ENCODE measurements at places on chromosomes 4 and X.

DNA sequence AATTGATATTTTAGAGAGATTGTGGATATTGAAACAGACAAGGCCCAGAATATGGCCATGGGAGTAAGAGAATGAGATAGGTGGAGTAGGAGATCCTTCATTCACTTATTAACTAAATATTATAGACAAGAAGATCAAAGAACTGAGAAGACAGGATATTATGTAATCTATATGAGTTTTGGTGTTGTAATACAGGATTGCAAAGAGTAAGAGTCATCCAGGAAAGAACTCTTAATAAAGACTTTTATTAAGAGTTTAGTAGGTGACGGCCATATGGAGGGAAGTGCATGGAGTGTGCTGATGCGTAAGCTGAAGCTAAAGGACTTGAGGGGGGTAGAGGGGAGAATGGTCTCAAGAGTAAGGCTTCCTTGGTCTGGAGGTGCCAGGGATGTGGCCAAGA, 153.7 kb downstream of the VEGFC start:
- H3K36me3 ChIP-seq: no peaks in the 10 kb centered on the region
- DNase-seq: no peak
- H3K4me1 ChIP-seq: no peaks in the 10 kb centered on the region
- H3K27me3 ChIP-seq: no peaks in the 10 kb centered on the region

DNA sequence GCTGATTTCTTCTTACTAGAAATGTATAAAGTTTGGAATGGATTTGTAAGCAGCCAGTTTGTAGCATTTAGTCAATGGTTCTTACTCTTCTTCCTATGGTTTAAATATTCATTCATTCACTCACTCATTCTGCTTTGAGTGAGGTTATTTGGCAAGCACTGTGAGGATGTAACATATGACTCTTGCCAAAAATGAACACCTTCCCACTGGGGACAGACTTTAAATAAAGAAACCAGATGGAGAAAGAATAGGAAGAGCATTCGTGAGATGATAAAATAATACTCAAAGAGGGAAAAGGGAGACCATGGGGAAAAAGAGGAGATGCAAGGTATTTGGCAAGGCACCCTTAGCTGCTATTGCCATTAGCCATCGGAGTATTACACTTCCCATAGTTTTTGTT, 586.1 kb downstream of the ADGRL3 start:
- H3K4me3 ChIP-seq: no peak overlapping the region
- no peaks in the 10 kb centered on the region for H3K27me3 ChIP-seq
- H3K4me1 ChIP-seq: no peaks in the 10 kb centered on the region
- no peak for DNase-seq
- H3K36me3 ChIP-seq: no peaks in the 10 kb centered on the region
- H3K27ac ChIP-seq: no peak overlapping the region

DNA sequence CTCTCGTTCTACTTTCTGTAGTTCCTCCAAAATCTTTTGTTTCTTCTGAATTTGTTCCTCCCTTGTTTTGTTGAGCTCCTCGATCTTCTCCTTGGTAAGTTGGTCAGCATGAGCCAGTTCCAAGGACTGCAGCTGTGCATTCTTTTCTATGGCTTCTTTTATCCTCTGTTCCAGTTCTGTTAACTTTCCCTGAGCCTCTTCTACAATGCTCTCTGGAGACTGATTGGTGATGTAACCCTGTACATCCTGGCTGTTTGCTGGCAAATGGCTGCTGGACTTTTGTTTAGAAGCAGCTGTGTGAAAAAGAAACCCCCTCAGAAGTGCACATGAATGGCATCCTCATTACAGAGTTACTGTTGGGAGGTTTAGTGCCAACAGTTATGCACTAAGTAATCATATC, 70.5 kb upstream of the COX18 start:
- no peaks in the 10 kb centered on the region for H3K27me3 ChIP-seq
- H3K4me1 ChIP-seq: no peaks in the 10 kb centered on the region
- H3K36me3 ChIP-seq: peaks cover 48% of the 10 kb centered on the region
- no peak overlapping the region for H3K4me3 ChIP-seq
- no peak overlapping the region for H3K27ac ChIP-seq
- DNase-seq: no peak

- no peaks in the 10 kb centered on the region for H3K4me1 ChIP-seq
- no peaks in the 10 kb centered on the region for H3K27me3 ChIP-seq
- no peak overlapping the region for H3K27ac ChIP-seq
- H3K36me3 ChIP-seq: no peaks in the 10 kb centered on the region
- no peak for DNase-seq
These were observed 30.8 kb downstream of the DOK7 start for GRCh38 chr4:3493720-3494461.

- no peaks in the 10 kb centered on the region for H3K4me1 ChIP-seq
- no peak overlapping the region for H3K27ac ChIP-seq
- DNase-seq: no peak
These were observed 1584.3 kb downstream of the STIM2 start for GRCh38 chr4:28444886-28445496.

GRCh38 chrX:10040961-10041360, 73.8 kb downstream of the CLDN34 start:
- no peak overlapping the region for H3K27ac ChIP-seq
- H3K4me1 ChIP-seq: peaks cover 12% of the 10 kb centered on the region
- no peaks in the 10 kb centered on the region for H3K36me3 ChIP-seq
- no peaks in the 10 kb centered on the region for H3K27me3 ChIP-seq
- H3K4me3 ChIP-seq: no peak overlapping the region

DNA sequence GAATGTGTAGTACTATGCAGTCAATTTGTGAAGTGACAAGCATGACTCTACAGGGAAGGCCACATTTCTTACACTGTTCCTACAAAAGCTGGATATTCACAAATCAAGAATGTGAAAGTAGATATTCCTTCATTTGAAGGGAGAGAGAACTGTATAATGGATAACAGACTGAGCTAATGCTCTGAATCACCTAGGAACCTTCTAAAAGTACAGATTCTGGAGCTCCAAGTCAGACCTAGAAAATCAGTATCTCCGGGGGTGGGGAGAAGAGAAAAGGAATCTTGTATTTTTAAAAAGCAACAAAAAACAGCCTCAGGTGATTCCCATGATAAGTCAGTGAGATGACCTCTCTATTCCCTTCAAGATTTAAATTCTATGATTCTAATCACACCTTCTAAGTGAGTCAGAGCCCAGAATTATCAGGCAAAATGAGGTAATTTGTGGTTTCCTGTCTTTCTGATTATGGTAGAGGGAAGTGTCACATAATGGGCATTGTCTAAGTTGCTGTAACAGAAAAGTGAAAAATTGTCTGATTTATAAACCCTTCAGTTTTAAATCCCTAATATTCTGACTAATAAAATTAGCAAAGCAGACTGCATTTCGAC, 80.9 kb downstream of the IL21 start:
- no peak overlapping the region for H3K27ac ChIP-seq
- H3K4me1 ChIP-seq: no peaks in the 10 kb centered on the region
- no peaks in the 10 kb centered on the region for H3K27me3 ChIP-seq
- H3K4me3 ChIP-seq: no peak overlapping the region
- no peaks in the 10 kb centered on the region for H3K36me3 ChIP-seq

GRCh38 chr4:110609044-110609750, 13.7 kb downstream of the PITX2 start:
- no peak for DNase-seq
- H3K36me3 ChIP-seq: no peaks in the 10 kb centered on the region
- no peak overlapping the region for H3K27ac ChIP-seq
- H3K27me3 ChIP-seq: no peaks in the 10 kb centered on the region
- H3K4me1 ChIP-seq: peaks cover 9% of the 10 kb centered on the region

- no peaks in the 10 kb centered on the region for H3K27me3 ChIP-seq
- H3K36me3 ChIP-seq: peaks cover 5% of the 10 kb centered on the region
- no peak for DNase-seq
These were observed 3.9 kb downstream of the HSD17B10 start for GRCh38 chrX:53430231-53430630.

- H3K36me3 ChIP-seq: no peaks in the 10 kb centered on the region
- DNase-seq: no peak
- no peak overlapping the region for H3K27ac ChIP-seq
- no peaks in the 10 kb centered on the region for H3K27me3 ChIP-seq
- H3K4me3 ChIP-seq: no peak overlapping the region
These were observed 65.4 kb downstream of the GPRIN3 start for GRCh38 chr4:89242216-89242615.

DNA sequence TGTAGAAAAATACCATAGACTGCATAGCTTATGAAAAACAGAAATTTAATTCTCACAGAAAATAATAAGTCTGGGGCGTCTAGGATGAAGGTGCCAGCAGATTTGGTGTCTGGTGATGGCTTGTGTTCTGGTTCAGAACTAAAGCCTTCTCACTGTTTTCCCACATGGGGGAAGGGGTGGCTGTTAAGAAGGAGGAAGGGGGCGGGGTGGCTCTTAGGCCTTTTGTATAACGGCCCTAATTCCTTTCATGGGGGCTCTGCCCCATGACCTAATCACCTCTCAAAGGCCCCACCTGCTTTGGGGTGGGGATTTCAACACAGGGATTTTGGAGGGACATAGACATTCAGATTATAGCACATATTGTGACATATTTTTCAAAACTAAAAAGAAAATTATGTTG, 173.2 kb upstream of the TECRL start:
- H3K4me1 ChIP-seq: no peaks in the 10 kb centered on the region
- H3K36me3 ChIP-seq: no peaks in the 10 kb centered on the region
- H3K27ac ChIP-seq: no peak overlapping the region
- no peak for DNase-seq
- H3K27me3 ChIP-seq: no peaks in the 10 kb centered on the region
- H3K4me3 ChIP-seq: no peak overlapping the region

GRCh38 chr4:76250962-76251361, 559 bp upstream of the FAM47E start:
- peak overlapping the region; percentile 61 for H3K4me3 ChIP-seq
- no peaks in the 10 kb centered on the region for H3K36me3 ChIP-seq
- no peak overlapping the region for H3K27ac ChIP-seq
- peaks cover 9% of the 10 kb centered on the region for H3K4me1 ChIP-seq

DNA sequence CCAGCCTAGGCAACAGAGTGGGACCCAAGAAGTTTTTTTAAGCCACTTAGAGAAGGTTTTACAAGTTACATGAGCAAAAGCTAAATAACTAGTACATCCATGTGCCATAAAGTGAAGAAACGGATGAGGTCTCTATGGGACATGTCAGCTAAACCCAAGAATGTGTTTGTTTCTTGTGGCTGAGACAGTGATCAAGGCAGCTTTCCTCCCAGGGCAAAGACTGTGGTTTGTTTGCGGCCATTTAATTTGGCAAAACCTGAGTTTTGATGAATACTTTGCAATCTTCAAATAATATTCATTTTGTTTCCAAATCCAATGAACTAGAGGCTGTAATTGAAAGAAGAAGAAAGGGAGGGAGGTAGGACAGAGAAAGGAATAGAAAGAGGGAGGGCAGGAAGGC, 44.9 kb upstream of the SLC2A9 start:
- no peak overlapping the region for H3K4me3 ChIP-seq
- H3K4me1 ChIP-seq: peaks cover 10% of the 10 kb centered on the region
- no peak overlapping the region for H3K27ac ChIP-seq
- H3K27me3 ChIP-seq: no peaks in the 10 kb centered on the region

GRCh38 chr4:7813674-7814073, 126.0 kb downstream of the AFAP1 start:
- no peak for DNase-seq
- no peaks in the 10 kb centered on the region for H3K36me3 ChIP-seq
- no peaks in the 10 kb centered on the region for H3K27me3 ChIP-seq

- H3K4me3 ChIP-seq: no peak overlapping the region
- no peaks in the 10 kb centered on the region for H3K27me3 ChIP-seq
- no peaks in the 10 kb centered on the region for H3K36me3 ChIP-seq
- no peak for DNase-seq
- no peak overlapping the region for H3K27ac ChIP-seq
These were observed 278.1 kb upstream of the ARSJ start for GRCh38 chr4:114257501-114257900.

- H3K36me3 ChIP-seq: no peaks in the 10 kb centered on the region
- H3K4me1 ChIP-seq: no peaks in the 10 kb centered on the region
- no peak overlapping the region for H3K4me3 ChIP-seq
- no peaks in the 10 kb centered on the region for H3K27me3 ChIP-seq
These were observed 65.8 kb upstream of the TRPC5 start for GRCh38 chrX:112148397-112148796.

DNA sequence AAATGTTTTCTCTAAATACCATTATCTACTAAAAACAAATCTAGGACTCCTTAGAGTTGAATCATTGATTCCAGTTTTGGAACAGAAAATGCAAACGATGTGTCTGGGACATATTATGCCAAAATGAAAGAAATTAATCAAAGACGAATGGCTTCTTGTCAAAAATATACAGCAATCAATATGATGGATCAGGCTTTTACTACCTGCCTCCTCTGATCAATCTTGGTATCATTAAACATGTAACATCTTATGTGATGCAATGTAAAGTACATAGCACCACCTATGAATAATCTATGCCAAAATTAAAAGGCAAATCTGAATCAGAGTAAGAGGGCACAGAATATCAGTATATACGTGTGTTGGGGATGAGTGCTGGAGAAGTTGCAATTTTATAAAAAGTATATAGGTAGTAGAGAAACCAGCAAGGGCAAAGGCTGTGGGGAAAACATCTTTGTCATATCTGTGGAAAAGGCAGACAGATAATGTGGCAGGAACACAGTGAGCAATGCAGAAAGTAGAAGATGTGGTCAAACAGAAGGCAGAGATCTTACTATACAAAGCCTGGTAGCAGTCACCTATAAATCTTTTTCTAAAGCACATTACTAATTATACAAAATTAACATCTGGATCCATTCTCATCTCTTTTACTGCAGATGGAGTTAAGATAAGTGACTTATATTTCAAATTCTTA, 152.7 kb downstream of the ANTXR2 start:
- H3K36me3 ChIP-seq: no peaks in the 10 kb centered on the region
- DNase-seq: no peak
- no peak overlapping the region for H3K4me3 ChIP-seq
- no peak overlapping the region for H3K27ac ChIP-seq
- H3K27me3 ChIP-seq: no peaks in the 10 kb centered on the region
- H3K4me1 ChIP-seq: no peaks in the 10 kb centered on the region

DNA sequence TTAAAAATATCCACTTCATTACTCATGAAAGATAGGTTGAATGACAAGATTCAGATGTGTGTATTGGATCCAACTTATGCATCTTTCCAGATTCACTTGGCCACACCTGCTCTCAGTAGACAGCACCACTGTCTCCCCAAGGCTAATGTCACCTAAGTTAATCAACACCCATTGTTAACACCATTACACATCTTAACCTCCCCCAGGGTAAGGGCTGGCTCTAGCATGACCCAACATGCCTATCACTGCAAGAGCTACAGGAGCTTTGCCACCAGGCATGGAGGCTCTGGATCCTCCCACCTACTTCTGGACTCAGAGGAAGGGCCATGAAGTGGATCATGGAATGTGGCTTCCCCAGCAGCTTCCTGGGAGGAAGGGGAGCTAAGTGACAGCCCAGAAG, 32.8 kb upstream of the LSM6 start:
- no peak overlapping the region for H3K4me3 ChIP-seq
- H3K27ac ChIP-seq: no peak overlapping the region
- no peaks in the 10 kb centered on the region for H3K27me3 ChIP-seq
- no peaks in the 10 kb centered on the region for H3K4me1 ChIP-seq

- H3K27me3 ChIP-seq: no peaks in the 10 kb centered on the region
- peaks cover 21% of the 10 kb centered on the region for H3K36me3 ChIP-seq
- H3K27ac ChIP-seq: peak overlapping the region; percentile 61
- H3K4me1 ChIP-seq: peaks cover 18% of the 10 kb centered on the region
These were observed 181.9 kb downstream of the AFAP1 start for GRCh38 chr4:7757501-7758471.

- H3K27ac ChIP-seq: no peak overlapping the region
- no peaks in the 10 kb centered on the region for H3K4me1 ChIP-seq
- no peaks in the 10 kb centered on the region for H3K27me3 ChIP-seq
These were observed 6.3 kb downstream of the PRRG3 start for GRCh38 chrX:151701531-151701930.
